ENCODE measurements at places on chromosomes 13 and 19. TPM values are rescaled to one million over a fixed set of nuclear protein-coding genes. Genes with fewer than 3 reads are reported as not detected.

GRCh38 chr19:41192574-41193429 is at the start of gene CYP2S1:
TSS of gene CYP2S1 (plus strand) at chr19:41193219. CDS start at chr19:41193265, 46 bp downstream.
- peak; percentile 87 for DNase-seq

The VSTM1 gene
- not detected for total RNA-seq

The TNNI3 gene
- total RNA-seq = not detected

The CERS1 gene
- 8.4 TPM for total RNA-seq

GRCh38 chr13:25753976-25754375 is 297.8 kb downstream of the SHISA2 start:
- no peak for DNase-seq

All from MG63 (cell line).